CD4-positive, alpha-beta T cell treated with Interleukin-4 for 4 hours (primary cell): ENCODE measurements at places on chromosomes 6 and 20.

DNA sequence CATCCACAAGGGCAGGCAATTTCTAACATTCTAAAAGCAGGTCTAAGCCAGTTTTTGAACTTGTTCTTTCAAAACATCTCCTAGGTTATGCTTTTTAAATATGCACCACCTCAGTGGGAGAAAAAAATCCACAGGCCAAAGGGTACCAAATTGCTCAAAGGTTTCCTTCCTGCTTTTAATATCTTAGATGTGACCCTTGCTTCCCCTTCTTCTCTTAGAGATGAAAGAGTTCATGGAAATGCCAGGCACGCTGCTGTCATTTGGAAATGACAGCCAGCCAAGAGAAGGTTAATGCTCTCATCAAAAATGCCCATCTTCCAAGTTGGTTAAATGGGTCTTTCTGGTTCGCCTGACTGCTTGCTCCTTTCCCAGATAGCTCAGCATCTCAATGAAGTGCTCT is 497.1 kb downstream of the CD83 start:
- no peak for DNase-seq

GRCh38 chr20:24458436-24458835 is 11.0 kb upstream of the SYNDIG1 start:
- no peak for DNase-seq

GRCh38 chr20:23111307-23111943 is 25.3 kb upstream of the CD93 start:
- DNase-seq, result no peak

- DNase-seq, result no peak
Observed at GRCh38 chr20:36439731-36440072, 101.6 kb upstream of the MYL9 start.

DNA sequence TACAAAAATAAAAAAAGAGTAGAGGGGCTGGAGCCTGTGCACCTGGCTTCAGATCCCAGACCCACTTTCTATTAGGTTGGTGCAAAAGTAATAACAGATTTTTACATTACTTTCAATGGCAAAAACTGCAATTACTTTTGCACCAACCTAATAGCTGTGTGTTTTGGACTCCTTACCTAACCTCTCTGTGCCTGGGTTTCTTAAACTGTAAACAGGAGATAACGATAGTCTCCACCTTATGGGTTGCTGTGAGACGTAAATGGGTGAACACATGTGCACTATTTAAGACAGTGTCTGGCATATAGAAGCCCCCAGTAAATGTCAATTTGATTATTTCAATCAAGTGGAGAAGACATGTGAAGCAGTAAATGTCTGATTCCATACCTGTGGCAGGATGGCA is 89.7 kb downstream of the TFAP2C start:
- DNase-seq, result no peak

DNA sequence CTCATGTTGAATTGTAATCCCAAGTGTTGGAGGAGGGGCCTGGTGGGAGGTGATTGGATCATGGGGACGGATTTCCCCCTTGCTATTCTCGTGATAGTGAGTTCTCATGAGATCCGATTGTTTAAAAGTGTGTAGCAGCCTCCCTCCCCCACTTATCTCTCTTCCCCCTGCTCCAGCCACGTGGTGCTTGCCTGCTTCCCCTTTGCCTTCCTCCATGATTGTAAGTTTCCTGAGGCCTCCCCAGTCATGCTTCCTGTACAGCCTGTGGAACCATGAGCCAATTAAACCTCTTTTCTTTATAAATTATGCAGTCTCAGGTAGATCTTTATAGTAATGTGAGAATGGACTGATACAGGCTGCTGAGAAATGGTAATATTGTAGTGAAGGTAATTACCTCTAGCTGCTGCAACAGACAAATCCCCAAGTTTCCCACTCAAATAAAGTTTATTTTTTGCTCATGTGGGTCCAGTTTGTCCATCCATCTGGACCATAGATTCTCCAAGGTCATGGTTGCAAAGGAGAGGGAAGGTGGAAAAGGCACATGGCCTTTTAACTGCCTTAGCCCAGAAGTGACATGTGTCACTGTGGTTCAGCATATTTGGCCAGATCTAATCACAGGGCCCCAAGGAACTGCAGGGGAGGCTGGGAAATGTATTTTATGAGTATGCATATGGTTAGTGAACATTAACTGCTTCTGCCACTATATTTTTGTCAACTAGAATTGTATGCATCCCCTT is 89.2 kb downstream of the TRMT11 start:
- DNase-seq, result no peak
